ENCODE measurements at places on chromosomes 4 and X.

GRCh38 chrX:99909946-99910345, 500.1 kb downstream of the PCDH19 start:
- DNase-seq = no peak

DNA sequence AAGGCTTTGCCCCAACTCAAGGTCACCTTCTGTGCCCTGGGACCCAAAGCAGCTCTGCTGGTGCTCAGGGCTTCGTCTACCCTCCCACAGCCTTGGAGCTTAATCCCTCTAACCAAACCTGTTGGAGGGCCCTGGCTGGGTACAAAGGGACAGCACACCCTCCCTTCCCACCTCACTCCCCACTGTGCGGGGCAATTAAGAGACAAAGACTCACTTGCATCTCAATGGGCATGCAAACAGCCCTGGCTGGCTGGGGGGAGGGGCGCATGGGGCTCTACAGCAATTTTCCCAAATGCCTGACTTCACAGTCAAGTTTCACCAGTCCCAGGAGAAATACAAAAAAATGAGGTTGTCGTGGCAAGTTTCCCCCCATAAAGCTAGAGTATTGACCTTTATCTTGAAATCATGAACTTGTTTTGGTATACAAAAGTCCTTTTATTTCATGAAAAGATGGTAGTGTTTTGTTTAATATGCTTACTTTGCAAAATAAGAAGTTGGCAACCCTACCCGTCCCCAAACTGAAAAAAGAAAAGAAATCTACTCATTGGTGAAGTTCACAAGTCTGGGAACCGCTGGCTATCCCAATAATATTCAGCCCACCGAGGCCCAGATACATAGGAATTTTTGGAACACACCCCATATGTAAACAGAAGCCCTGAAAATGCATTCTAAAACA, 4.1 kb upstream of the CD99L2 start:
- DNase-seq = no peak

GRCh38 chrX:133722756-133723155, 262.6 kb downstream of the GPC3 start:
- no peak for DNase-seq

GRCh38 chr4:161285461-161285860, 878.3 kb downstream of the FSTL5 start:
- no peak for DNase-seq

GRCh38 chr4:106704253-106704870, 331.8 kb downstream of the DKK2 start:
- DNase-seq = no peak

DNA sequence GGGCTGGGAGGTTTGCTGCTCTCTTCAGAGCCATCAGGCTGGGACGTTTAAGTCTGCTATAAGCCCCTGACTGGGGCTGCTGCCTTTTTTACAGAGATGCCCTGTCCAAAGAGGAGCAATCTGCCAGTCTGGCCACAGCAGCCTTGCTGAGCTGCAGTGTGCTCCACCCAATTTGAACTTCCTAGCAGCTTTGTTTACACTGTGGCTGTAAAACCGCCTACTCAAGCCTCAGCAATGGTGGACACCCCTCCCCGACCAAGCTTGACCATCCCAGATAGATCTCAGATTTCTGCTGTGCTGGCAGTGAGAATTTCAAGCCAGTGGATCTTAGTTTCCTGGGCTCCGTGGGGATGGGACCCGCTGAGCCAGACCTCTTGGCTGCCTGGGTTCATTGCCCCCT, 40.7 kb downstream of the SPATA18 start:
- DNase-seq = no peak

DNA sequence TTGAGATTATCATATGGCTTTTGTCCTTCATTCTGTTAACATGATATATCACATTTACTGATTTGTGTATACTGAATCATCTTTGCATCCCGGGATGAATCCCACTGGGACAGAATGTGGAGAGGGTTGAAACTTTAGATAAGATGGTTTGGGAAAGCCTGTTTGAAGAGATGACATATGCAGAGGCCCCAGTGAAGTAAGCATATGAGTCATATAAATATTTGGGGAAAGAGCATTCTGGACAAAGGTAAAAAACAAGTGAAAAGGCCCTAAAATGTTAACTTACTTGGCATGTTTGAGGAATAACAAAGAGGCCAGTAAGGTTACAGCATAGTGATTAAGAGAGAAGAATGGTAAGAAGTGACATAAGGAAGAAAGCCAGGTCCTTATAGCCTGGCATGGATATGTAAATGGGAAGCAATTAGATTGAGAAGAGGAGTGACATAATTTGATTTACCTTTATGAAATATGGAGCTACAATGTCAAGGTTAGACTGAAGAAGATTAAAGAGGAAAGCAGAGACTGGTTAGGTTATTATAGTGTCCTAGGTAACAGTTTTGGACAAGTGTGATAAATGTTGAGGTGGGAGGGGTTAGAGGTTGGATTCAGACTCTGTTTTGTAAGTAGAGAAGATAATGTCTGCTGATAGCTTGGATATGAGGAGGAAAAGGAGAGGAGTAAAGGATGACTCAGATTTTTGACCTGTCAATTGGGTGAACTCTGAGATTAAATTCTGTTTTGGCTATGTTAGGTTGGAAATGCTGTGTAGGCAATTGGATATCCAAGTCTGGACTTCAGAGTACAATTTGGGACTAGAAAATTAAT, 54.6 kb upstream of the DRP2 start:
- peak; percentile 23 for DNase-seq

DNA sequence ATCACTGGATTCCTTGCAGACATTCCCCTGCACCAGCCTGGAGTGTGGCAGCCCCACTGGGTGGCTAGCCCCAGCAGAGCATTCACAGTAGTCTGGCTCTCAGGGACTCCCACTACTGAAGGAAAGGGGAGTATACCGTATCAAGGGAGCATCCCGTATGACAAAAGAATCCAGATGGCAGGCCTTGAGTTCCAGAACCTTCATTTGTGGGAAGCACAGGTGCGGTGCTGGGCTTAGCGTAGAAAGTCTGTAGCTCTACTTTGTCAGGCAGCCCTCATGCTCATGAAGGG, 79.6 kb downstream of the CENPC start:
- no peak for DNase-seq

GRCh38 chrX:37879692-37880091, 32.3 kb upstream of the DYNLT3 start:
- no peak for DNase-seq

DNA sequence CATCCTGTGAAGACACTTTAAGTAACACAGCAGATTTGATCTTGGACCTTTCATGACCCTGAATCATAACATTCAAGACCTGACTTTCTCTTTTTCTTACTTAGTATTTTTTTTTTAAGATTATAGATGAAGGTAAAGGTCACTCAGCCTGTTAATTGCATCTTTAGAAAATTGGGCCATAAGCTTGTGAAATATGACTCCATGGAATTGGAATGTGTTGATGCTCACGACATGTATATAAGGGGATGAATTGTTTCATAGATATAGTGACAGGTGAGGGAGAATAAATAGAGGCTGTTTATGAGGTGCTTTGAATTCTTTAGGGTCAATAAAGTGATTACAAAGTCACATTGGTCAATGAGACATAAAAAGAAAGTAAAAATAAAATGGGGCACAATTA, 27.7 kb upstream of the HS3ST1 start:
- DNase-seq = no peak

- DNase-seq = peak; percentile 88
Observed at GRCh38 chr4:87525636-87526295, 3.4 kb downstream of the SPARCL1 start.

- DNase-seq = no peak
Observed at GRCh38 chr4:146648461-146648783, 9.7 kb downstream of the POU4F2 start.

GRCh38 chr4:81260443-81261101, 45.5 kb upstream of the PRKG2 start:
- no peak for DNase-seq

DNA sequence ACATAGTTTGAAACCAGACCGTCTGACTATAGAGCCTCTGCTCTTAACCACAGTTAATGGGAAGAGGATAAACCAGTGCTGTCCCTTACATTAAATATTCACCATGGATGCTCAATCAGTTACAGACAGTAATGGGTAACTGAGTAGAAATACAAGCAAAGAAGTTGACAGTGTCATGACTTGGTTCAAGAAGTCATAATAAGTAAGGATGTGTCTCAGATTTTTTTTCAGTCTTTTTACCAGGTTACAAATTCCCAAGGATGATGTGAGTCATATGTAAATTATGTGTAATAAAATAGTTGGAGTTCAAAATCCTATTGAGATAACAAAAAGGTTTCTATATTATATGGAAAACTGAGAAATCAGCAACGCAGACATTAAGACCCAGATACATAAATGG, 31.1 kb downstream of the ZCCHC4 start:
- DNase-seq = peak; percentile 30

GRCh38 chr4:152594978-152595925, 59.4 kb upstream of the FBXW7 start:
- DNase-seq = no peak

- DNase-seq = no peak
Observed at GRCh38 chr4:8699479-8700145, 107.0 kb downstream of the CPZ start.

Data from cardiac fibroblast (primary cell).